Gastroesophageal sphincter (tissue), 4 donors: ENCODE measurements at places on chromosomes 12 and 14. TPM values are rescaled to one million over a fixed set of nuclear protein-coding genes. Genes with fewer than 3 reads are reported as not detected.

ANO2 gene
- total RNA-seq: 3.1 TPM

MYF6 gene
- total RNA-seq: not detected

CBLN3 gene
- total RNA-seq: 2.8 TPM

C12orf57 gene
- 451 TPM for total RNA-seq

GDF11 gene
- total RNA-seq: 2.8 TPM
